Central memory CD4-positive, alpha-beta T cell (primary cell): ENCODE measurements at places on chromosomes 6 and 20.
A peak's percentile ranks its signal among the peaks of the same experiment; 100 is the strongest.

DNA sequence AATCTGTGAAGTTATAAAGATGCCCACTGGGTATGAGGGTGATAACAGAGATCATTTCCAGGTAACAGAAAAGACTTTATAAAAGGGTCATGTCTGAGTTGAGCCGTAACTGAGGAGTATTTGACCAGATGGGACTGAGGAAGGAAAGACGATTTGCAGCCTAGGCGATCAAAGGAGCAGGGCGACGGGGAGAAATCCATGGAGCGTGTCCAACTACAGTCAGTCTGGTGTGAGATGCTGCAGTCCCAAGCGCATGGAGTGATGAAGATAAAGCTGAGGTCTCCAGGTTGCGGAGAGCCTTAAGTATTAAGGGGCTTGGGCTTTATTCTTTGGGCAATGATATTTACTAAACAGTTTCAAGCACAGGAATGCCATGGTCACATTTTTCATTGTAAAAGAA, 166.7 kb downstream of the PRKN start:
- DNase-seq = no peak

DNA sequence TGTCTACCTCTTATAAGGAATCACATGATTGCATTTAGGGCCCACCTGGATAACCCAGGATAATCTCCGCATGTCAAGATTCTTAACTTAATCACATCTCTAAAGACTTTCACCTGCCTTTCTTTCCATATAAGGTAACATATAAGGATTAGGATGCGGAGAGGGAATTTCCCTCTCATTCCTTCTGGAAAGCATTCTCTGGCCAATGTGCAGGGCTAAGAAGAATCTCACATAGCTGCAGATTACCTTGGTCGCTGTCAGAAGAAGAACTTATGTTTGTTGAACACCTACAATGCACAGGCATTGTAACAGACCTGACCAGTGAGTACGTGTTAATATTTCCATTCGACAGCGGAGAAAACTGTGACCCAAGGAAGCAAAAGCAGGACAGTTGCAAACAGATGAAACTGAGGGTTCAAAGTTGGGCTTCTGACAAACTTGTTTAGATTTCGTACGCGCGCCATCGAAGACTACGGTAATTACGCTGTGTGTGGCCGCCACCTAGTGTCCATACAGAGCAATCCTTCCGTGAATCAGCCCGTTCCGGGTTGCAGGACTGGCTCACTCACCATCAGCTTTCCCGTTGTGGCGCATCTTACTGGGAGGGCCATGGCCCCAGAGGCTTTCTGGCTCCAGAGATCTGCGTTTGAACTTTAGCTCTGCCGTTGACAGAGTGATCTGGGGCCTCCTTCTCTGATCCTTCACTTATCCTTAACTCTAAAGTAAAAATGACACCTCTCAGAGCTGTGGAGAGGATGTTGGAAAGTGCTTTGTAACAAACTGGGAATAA, 9.5 kb downstream of the C20orf202 start:
- DNase-seq = peak; percentile 56

DNA sequence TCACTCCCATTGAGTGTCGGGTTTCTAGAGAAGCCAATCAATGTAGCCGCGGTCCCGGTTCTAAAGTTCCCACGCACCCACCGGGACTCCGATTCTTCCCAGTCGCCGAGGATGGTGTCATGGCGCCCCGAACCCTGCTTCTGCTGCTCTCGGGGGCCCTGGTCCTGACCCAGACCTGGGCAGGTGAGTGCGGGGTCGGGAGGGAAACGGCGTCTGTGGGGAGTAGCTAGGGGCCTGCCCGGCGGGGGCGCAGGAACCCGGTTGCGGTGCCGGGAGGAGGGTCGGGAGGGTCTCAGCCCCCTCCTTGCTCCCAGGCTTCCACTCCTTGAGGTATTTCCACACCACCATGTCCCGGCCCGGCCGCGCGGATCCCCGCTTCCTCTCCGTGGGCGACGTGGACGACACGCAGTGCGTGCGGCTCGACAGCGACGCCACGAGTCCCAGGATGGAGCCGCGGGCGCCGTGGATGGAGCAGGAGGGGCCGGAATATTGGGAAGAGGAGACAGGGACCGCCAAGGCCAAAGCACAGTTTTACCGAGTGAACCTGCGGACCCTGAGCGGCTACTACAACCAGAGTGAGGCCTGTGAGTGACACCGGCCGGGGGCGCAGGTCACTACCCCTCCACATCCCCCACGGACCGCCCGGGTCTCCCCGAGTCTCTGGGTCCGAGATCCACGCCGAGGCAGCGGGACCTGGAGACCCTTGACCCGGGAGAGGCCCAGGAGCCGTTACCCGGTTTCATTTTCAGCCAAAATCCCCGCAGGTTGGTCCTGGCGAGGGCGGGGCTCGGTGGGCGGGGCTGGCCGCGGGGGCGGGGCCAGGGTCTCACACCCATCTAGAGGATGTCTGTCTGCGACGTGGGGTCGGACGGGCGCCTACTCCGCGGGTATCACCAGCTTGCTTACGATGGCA, 35.2 kb upstream of the HLA-G start:
- DNase-seq = peak; percentile 57

GRCh38 chr6:30564114-30564513, 7.0 kb downstream of the PRR3 start:
- no peak for DNase-seq

DNA sequence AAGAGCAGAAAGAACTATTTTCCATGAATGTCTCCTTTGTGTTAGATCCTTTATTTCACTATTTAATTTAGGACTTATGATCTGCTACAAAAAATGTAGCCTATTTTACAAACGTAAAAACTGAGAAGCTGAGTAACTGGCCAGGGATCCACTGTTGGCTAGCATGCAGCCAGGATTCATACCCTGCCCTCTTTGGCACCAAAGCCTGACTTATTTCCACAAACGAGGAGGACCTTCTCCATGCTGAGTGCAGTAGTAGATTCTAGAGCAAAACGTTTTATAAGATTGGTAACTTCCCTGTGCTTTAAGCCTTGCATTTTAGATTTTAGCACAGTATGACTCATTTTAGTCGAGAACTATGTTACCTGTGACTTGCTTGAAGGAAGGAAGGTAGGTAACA, 74.3 kb downstream of the NCOA7 start:
- no peak for DNase-seq

- DNase-seq = no peak
Observed at GRCh38 chr20:1961374-1961773, 32.5 kb downstream of the PDYN start.

- peak; percentile 6 for DNase-seq
Observed at GRCh38 chr6:17580518-17581048, 19.5 kb upstream of the FAM8A1 start.

- no peak for DNase-seq
Observed at GRCh38 chr6:46914279-46914810, 7.4 kb downstream of the ADGRF5 start.

DNA sequence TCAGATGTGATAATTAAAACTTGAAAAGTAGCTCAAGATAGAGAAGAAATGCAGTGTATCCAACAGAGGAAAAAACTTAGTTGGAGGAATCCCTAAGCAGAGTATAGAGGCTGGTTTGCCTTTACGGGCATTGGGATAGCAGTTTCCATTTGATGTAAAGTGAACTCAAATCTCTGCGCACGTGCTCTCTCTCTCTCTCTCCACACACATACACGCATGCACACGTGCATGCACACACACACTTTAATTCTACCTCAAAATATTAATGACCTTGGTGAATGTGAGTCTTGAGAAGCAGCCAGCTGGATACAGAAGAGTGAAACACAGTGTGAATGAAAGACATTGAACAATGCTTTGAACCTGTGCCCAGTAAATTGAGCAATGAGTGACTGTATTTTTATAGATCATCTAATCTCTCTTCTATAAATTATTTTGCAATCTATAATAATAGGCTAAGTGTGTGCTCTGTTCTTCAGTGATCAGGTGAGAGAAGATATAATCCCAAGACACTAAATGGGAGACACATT, 247.7 kb upstream of the FAM83B start:
- DNase-seq = no peak

- DNase-seq = no peak
Observed at GRCh38 chr6:76835293-76835692, 628.0 kb downstream of the HTR1B start.

DNA sequence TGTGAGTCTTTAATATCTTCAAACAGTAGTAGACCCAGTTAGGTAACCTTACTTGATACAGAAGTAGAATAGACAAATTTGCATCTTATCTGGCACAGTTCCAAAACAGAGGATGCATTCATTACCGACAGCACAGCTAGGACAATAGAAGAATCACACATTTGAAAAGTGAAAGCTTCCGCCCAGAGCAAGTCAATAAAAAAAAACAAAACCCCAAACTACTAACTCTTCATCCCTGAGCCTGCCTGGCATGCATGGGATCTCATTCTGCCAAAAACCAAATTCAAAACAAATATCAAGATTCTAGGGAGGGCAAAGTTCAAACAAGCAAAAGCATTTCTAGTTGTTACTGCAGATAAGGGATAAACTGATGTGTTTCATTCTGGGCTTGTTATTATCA, 235.4 kb downstream of the BTBD9 start:
- no peak for DNase-seq

GRCh38 chr6:125477844-125478243, 176.1 kb upstream of the HDDC2 start:
- no peak for DNase-seq

- no peak for DNase-seq
Observed at GRCh38 chr6:143164565-143165105, 103.9 kb downstream of the AIG1 start.

DNA sequence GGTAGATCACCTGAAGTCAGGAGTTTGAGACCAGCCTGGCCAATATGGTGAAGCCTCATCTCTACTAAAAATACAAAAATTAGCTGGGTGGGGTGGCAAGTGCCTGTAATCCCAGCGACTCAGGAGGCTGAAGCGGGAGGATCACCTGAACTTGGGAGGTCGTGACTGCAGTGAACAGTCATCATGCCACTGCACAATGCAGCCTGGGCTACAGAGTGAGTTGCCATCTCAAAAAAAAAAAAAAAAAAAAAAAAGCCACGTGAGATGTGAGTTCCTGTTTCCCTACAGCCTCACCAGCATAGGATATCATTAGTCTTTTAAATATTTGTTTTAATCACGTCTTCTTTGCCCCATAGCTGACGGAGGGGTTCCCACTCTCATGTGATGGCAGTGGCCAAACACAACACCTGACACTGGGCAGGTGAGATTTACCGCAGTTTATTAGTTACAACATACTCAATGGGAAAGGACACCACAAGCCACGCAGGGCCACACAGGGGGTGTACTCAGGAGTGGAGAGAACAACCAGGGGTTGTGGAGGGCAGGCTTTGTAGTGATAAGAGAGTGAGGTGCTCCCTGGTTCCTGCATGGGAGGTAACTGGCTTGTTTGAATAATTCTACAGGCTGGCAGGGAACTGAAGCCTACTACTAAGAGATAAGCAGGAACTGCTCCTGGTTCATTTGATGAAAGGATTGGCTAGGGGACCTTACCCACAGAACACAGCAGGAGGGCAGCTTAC, 4.6 kb upstream of the LZTS3 start:
- DNase-seq = no peak

GRCh38 chr20:53021934-53022333, 49.8 kb downstream of the TSHZ2 start:
- no peak for DNase-seq
